ENCODE measurements at places on chromosomes 16 and 17.

GRCh38 chr16:1278477-1278876 is 22.6 kb downstream of the TPSD1 start:
- no peak for DNase-seq

- no peak for DNase-seq
Observed at GRCh38 chr17:45577571-45578279, 87.2 kb upstream of the PLEKHM1 start.

DNA sequence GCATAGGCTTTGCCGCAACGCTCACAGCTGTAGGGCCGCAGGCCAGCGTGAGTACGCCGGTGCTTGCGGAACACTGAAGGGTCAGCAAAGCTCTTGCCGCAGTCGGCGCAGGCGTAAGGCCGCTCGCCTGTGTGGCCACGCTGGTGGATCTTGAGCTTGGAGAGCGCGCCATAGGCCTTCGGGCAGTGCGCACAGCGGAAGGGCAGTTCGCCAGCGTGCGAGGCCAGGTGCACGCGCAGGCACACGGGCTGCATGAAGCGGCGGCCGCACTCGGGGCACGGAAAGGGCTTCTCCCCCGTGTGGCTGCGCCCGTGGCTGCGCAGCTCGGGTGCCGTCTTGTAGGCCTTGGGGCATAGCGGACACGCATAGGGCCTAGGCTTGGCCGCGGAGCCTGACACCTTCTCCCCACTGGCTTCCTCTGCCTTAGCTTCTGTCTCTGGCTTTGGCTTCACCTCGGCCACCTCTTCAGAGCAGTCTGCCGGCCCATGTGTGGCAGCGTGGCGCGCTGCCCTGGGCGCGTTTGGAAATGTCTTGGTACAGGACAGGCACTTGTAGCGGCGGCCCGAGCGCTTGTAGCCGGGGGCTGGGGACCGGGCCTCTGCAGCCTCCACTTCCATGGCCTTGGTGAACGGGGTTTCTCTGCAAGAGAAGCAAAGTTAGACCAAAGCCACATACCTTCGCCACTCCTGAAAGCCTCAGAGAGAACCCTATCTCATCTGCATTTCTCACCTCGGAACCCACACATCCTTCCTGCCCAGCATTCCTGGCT is 10.0 kb downstream of the ZNF668 start:
- DNase-seq: no peak

DNA sequence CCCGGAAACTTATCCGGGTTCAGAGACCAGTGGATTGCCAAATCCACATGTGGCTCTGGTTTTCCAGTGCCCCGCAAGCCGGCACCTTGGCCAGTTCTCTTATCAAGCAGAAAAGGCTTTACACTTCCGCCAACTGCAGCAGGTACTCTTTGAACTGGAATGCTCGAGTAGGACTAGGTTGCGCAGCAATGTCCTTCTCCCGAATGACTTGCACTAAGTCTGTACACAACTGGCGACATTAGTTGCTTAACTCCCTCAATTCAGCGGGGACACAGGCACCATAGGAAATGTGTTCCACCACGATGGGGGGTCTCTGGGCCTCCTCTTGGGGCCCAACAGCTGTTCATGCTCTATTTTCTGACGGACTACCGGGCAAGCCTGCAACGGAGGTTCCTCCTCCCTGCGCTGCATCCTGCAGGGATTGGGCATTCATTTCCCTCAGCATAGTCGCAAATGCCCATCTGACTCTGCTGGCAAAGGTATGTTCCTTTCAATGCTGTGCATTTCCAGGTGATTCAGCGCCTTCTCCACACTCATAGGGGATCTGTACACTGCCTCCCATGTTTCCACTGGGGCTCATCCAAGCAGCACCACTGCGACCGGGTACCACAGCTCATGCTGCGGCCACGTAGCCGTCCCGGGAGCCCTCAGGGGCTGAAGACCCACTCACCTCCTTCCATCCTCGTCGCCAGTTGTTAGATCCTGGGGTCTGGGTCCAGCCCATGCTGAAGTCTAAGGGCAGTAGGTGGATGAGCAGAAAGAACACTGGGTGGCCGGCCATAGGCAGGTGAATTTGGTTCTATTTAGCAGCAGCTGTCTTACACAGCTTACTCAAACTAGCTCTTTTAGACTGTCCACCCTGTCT is 34.2 kb upstream of the APPBP2 start:
- DNase-seq: no peak

GRCh38 chr16:89489040-89489897 is 1.1 kb downstream of the ANKRD11 start:
- no peak for DNase-seq

- DNase-seq: no peak
Observed at GRCh38 chr17:49108318-49108717, 24.3 kb upstream of the B4GALNT2 start.

- DNase-seq: no peak
Observed at GRCh38 chr16:50839920-50840729, 98.2 kb downstream of the CYLD start.

- no peak for DNase-seq
Observed at GRCh38 chr16:80622007-80622406, 81.2 kb downstream of the DYNLRB2 start.

GRCh38 chr17:78276098-78276887 is 44.9 kb downstream of the TMEM235 start:
- DNase-seq: no peak

DNA sequence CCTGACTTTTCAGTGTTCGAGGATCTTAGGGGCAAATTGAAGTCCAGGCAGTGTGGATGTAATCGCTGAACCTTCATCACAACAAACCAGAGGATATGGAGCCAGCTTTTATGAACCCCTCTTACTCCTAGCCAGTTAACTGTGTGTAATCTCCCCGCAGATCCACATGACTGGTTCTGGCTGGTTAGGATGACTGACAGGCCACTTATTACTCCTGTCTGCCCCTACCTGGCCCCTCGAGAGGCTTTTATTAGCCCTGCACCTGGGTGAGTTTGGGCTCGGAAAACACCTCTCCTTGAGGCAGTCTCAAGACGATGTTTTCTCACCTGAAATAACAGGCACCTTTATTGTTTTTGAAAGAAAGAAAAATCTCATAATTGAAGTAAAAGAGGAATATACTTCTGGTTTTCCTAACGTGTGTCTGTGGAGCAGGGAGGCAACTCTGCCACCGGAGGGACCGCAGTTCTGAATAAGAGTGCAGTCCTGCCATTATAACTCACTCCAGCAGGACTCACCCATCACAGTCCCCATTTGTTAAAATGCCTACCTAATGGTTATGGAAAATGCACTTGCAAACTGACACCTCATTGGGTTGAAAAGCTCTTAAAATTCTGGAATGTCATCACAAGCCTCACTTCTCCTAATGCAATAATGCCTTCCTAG is 291.9 kb upstream of the N4BP1 start:
- DNase-seq: no peak

DNA sequence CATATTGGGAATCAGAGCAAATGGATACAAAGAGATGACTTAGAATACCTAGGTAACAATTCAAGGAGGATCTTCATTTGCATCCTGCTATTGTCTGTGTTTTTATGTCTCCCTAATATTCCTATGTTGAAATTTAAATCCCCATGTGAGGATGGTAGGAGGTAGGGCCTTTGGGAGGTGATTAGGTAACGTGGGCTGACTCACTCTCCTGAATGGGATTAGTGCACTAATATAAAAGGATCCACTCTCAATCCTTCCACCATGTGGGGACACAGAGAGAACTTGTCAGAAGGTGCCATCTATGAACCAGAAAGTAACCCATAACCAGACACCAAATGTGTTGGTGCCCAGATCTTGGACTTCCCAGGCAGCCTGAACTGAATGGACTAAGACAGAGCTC is 83.4 kb downstream of the CDH8 start:
- DNase-seq: no peak

DNA sequence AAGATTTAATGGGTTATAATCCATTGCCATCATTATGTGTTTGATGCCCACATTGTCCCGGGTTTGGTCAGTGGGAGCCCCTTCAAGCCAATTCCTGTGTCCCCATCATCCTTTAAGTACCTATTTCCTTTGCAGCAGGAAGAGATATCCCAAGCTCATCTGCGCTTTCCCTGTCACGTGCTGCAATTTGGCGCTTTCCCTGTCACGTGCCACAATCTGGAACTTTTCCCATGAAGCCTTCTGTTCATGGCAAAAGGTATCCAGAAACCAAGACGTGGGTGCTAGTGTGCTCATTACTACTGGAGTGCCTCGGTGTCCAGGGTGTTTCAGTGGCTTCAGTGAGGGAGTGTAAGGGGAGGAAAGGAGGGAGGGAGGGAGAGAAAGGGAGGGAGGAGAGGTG is 168.5 kb downstream of the NPIPB11 start:
- no peak for DNase-seq

DNA sequence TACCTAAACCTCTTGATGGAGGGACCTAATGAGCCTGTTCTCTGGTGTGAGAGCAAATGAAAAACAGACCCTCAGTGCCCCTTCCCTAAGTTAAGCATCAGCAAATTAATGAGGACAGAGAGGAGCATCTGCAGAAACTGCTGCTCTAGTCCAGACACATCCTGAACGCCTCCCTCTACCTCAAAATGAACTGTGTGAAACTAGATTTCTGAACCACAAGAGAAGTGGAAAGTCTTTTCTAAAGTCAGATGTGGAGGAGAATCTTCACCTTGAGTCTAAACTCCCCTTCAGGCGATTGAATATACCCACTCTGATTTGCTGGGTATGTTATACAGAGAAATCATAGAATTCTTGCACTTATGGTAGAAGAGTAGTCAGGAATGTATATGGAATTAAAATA is 104.4 kb upstream of the AMZ2 start:
- DNase-seq: no peak

DNA sequence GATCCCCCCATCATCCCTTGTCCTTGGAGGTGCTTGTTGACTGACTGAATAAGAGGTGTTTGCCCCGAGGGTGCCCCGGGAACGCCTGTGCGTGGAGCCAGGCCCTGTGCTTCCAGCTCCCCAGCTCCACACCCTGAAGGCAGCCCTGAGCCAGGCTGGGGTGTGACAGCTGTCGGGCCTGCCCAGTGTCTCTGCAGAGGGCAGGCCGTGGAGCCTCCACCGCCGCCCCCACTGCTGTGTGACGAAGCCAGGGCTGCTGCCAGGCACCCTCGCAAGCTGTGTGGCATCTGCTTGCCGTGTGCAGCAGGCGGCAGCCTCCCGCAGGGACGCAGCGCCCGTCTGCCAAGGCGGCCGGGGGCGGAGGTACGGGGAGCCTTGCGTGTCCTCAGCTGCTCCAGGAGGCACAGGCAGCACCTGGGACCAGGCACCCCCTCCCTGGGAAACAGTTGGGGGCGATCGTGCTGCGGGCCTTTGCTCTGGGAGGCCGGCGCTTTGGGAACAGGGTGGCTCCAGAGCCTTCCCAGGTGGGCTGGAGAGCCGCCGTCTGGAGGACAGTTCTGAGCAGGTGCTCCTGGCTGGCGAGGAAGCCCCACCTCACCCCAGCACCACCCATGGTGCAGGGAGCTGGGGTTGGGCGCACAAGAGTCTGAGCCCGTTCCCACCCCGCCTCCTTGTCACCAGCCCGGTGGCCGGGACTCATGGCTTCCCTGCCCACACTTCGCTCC is 26.6 kb downstream of the GSE1 start:
- no peak for DNase-seq

DNA sequence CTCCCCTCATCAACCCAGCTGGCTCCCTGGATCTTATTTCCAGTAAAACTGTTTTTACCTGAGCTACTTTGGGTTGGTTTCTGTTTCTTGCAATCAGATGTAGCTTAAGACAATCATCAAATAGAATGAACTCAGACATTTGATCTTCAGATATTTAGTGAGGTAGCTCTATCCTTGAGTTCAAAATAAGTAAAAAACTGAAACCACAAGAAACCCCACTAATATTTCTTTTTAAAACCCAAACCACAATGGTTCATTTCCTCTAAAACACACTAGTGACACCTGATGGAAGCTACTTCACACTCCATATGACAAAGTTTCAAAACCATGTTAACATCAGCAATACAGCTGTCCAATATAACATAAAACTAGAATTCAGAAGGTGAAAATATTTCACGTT is 37.8 kb downstream of the CACNG1 start:
- peak; percentile 17 for DNase-seq

- DNase-seq: no peak
Observed at GRCh38 chr17:77720946-77721845, 237.3 kb upstream of the TNRC6C start.

- no peak for DNase-seq
Observed at GRCh38 chr16:60945225-60945624, 1091.0 kb downstream of the CDH8 start.

GRCh38 chr16:68116256-68116867 is 31.2 kb downstream of the NFATC3 start:
- no peak for DNase-seq

DNA sequence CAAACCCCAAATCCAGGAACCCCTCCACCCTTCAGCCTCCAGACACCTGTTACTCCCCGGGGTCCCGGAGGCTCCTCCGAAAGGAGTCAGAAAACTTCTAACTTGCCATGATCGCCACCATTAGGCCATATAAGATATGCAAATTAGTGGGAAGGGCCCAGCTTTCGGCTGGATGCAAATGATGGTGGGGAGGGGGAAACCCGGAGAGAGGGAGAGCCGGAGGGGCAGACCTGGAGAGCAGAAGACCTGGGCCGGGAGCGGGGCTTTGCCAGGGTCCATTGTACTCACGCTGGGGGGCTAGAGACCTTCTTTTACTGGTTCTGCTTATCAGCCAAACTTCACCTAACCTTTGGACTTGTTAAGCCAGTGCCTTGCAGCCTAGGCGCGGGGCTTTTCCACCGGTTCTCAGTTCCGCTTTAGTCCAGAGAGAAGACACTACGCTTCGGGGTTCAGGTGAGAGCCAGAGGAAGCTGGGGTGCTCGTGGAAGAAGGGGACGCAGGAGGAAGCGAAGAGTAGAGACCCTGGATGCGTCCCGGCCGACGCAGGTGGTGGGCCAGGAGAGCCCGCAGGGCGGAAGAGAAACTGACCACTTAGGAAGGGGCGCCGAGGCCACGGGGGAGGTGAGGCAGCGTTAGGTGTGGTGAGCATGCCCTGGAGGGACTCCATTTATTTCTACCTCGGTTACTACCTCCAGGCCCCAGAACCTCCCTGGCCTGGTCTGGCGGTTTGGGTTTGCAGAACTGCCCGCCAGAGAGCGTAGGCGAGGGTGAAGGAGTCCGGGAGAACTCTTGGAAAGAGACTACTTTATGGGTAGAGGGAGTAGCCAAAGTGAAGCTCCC is at the start of gene HNF1B:
TSS of gene HNF1B (minus strand) at position 99 of the 840 bp plus-strand sequence. CDS start 175 bp downstream, outside the sequence.
- no peak for DNase-seq

GRCh38 chr17:41527063-41528023 is 765 bp downstream of the KRT19 start:
- DNase-seq: no peak

GRCh38 chr17:56536766-56537165 is 56.7 kb upstream of the NOG start:
- no peak for DNase-seq

Data from GM18507 (cell line).